ENCODE measurements at places on chromosomes 3 and 15.

DNA sequence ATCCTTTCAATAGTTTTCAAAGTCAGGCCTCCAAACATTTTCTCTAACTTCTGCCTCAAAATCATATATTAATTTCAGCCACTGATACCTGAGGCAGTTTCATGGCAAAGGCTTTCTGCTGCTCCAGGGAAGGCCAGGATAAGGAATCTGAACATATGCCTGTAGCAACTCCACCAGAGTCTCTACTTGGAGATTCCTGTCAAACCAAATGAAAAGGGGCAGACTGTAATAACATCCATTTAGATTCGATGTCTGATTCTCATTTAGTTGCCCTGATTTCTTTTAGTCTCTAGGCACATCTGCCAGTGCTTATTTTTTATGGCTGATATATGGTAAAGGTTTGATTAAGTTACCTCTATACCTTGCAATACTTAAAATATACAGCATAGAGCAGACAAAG, 109.6 kb upstream of the ZNF385D start:
- no peak for DNase-seq

DNA sequence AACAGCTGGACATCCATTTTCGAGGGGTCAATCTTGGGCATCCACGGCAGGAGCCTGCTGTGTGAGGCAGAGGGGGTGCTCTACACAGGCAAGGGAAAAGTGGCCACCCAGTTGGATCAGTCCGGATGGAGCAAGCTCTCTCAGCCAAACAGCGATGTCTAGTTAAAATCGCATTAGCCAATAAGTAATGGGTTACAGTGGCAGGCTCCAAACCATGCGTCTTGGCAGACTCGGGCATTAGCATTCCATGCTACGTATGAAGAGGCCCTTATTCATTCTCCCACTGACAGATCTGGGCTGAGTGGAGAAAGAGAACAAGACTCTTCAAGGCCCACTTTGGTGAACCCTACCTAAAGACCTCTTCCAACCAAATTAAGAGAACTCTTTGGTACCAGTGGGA, 49.3 kb downstream of the CCNB2 start:
- DNase-seq: no peak

- DNase-seq: no peak
Measured at GRCh38 chr3:52393131-52393807, 51.6 kb downstream of the SEMA3G start.

DNA sequence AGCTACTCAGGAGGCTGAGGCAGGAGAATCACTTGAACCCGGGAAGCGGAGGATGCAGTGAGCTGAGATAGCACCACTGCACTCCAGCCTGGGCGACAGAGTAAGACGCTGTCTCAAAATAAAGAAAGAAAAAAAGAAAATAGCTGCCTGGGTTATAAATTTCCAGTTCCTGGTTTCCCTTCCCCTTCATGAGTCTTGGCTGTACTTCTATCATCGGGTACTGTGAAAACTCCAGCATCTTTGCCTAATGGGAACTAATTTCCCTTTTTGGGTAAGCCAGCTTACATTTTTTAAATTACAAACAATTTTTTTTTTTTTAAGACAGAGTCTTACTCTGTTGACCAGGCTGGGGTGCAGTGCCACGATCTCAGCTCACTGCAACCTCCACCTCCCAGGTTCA, 15.0 kb downstream of the DENND4A start:
- DNase-seq: no peak

DNA sequence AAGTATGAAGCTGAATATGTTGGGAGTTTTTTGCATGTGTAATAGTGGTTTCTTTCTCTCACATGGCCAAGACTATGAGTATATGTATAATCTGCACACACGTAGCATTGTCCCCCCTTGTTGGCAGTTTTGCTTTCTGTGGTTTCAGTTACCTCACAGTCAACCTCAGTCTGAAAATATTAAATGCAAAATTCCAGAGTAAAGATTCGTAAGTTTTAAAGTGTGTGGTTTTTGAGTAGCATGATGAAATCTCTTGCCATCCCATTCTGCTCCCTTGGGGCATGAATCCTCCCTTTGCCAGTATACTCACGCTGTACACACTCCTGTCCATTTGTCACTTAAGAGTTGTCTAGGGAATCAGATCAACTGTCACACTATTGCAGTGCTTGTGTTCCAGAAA, 742.0 kb upstream of the CCDC54 start:
- DNase-seq: peak; percentile 78

GRCh38 chr3:150515210-150515609, 31.1 kb downstream of the SERP1 start:
- DNase-seq: no peak

DNA sequence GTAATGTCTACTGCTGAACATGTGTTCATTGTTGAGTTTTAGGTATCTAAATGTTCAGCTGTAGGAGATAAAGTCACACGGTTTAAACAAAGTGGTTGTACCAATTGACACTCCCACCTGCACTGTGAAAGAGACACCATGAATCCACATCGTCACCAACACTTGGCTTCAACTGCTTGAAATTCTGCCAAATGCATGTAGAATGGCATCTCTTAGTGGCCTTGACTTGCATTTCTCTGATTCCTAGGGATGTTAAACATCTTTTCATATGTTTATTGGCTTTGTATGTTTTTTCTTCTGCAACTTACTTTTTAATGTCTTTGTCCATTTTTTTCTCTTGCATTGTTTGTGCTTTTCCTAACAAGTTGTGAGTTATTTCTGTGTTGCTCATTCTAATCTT, 43.4 kb downstream of the RPLP1 start:
- DNase-seq: no peak

- DNase-seq: no peak
Measured at GRCh38 chr3:172099495-172099808, 60.1 kb downstream of the FNDC3B start.

DNA sequence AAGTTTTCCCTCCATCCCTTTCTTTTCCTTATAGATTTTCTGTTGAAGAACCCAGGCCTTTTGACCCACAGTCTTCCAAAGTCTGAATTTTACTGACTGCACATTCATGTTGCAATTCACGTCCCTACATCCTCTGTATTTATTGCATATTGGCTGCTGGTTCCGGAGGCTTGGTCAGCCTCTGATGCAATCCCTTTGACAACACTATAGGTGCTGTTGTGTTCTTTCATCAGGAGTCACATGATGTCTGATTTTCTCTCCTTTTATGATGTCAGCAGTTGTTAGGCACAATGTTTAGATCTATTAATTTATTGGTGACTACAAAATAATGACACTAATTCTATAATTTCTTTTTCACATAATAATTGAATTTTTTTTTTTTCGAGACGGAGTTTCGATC, 8.7 kb downstream of the CYP1A1 start:
- no peak for DNase-seq

- DNase-seq: peak; percentile 54
Measured at GRCh38 chr3:107284612-107285011, 92.6 kb upstream of the CCDC54 start.

GRCh38 chr3:197456261-197457091, 99.3 kb downstream of the BDH1 start:
- peak; percentile 88 for DNase-seq

DNA sequence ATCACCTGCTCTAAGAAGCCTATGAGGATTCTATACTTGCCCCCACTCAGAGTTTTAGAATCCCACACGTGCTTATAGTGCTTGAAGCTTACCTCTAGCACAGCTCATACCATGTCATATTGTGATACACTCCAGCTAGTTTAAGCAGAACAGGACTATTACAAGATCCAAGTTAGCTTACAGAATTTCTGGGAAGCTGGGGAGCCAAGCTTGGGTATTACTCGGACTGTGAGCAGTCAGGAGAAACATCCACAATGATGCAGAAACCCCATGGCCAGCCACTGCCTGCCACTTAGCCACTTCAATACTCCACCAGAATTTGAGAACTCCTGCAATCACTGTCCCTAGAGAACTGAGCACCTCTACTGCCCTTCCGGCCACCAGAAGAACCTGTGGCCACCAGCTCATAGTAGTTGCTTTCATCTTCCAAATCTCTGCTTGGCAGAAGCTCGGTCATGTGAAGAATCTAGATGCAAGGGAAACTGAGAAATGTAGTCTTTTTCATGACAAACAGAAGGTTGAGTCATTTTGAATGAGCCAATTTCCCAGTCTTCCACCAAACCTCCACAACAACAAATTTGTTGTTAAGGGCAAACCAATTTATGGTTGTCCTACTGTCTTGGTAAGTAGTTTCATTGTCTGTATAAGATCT, 27.7 kb upstream of the SSR3 start:
- DNase-seq: no peak

DNA sequence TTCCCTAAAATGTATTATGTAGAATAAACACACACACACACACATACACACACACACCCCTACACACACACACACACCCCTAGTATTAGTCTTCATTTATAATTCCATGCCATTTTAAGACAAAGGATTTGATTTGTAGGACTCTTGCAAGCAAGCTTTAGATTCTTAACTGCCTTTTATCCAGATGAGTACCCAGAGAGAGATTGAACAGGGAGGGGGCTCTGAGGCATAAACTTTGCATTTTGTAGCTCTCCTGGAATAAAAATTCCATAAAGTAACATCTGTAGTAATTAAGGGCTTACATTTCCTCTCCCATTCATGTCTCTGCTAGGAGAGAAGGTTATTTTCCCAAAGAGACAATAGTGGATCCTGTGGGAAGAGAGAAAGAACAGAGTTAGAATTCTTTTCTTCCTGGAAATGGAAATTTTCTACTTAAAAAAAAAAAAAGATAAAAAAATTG, 479.4 kb downstream of the RBMS3 start:
- no peak for DNase-seq

- DNase-seq: no peak
Measured at GRCh38 chr3:138081371-138082084, 33.9 kb downstream of the DZIP1L start.
